ENCODE measurements at places on chromosomes 16 and 17. TPM values are rescaled to one million over a fixed set of nuclear protein-coding genes. Genes with fewer than 3 reads are reported as not detected.
A peak's percentile ranks its signal among the peaks of the same experiment; 100 is the strongest.

GRCh38 chr16:65598621-65599020, 476.8 kb upstream of the CDH11 start:
- no peaks in the 10 kb centered on the region for H3K27me3 ChIP-seq
- no peaks in the 10 kb centered on the region for H3K36me3 ChIP-seq
- no peak for DNase-seq
- H3K4me1 ChIP-seq = no peaks in the 10 kb centered on the region
- H3K27ac ChIP-seq = no peak overlapping the region
- no peak overlapping the region for H3K4me3 ChIP-seq

DNA sequence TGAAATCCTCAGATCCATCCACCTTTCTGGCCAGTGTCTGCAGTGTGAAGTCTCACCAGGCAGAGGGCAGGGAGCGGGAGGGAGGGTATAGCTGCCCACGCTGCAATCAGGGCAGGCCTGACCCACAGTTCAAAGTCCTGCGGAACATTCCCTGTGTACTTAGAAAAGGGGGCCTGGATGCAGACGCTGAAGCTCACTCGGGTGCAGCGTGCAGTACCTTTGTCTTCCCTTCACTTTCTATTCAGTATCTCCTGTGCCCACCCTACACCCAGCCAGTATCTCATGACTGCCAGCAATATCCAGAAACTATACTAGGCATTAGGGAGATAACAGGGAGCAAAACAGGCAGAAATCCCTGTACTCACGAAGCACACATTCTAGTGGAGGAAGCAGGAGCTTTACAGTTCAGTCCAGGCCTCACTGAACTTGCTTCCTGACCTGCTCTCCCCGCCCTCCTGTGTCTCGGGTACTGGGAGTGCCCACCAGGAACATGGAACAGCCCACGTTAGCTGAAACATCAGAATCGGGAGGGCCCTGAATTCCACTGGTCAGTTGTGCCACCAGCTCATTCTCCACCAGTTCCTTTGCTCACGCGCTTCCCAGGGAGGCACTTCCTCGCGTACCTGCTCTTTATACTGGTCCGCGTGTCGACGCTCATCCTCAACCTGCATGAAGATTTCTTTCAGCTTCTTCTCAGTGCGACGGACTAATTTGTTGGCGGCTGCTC, 42.2 kb downstream of the NDEL1 start:
- peaks cover 3% of the 10 kb centered on the region for H3K4me1 ChIP-seq
- no peaks in the 10 kb centered on the region for H3K27me3 ChIP-seq
- H3K27ac ChIP-seq = no peak overlapping the region
- peaks cover 40% of the 10 kb centered on the region for H3K36me3 ChIP-seq
- no peak overlapping the region for H3K4me3 ChIP-seq

DNA sequence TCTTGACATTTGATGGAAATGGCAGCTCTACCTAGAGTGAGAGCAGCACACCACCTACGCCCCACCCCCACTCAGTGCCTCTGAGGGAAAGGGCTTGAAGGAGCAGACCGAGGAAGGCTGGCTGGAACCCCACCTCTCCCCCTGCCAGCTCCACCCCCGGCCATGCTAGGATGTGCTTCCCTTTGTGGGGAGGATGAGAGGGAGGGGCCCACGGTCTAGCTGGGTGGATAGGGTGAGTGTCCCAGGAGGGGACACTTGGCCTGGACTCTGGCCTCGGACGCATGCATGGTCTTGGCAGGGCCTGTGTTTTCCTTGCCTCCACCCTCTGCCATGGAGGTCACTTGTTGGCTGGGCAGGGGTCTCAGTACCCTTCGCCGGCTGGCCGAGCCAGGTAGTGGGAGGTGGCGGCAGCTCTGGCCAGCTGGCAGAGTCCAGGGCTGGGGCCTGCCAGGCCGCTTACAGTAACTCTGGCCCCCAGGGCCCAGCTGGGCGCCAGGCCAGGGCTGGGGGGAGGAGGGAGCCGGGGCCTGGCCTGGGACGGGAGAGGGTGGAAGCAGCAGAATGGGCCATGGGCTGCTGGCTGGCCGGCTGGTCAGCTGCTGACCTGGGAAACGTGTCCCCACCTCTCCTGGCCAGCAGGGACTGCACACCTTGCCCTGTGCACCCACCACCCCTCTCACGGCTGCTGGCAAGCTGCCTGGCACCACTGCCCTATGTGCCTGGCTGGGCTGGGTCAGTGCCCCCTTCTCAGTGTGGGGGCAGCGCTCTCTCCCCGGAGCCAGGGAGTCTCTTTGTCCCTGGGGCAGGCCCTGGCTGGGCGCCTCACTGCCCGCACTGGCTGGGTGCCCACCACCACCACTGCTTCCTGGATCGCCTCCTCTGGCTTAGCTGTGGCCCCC, 23.0 kb downstream of the RARA start:
- DNase-seq = peak; percentile 97
- peak overlapping the region; percentile 83 for H3K27ac ChIP-seq
- H3K36me3 ChIP-seq = no peaks in the 10 kb centered on the region
- peak overlapping the region; percentile 11 for H3K4me3 ChIP-seq
- H3K4me1 ChIP-seq = peaks cover 99% of the 10 kb centered on the region

GRCh38 chr16:14346278-14347142, 275.4 kb downstream of the MRTFB start:
- peaks cover 12% of the 10 kb centered on the region for H3K4me1 ChIP-seq
- no peak for DNase-seq
- H3K36me3 ChIP-seq = no peaks in the 10 kb centered on the region
- no peaks in the 10 kb centered on the region for H3K27me3 ChIP-seq
- no peak overlapping the region for H3K4me3 ChIP-seq
- H3K27ac ChIP-seq = no peak overlapping the region

DNA sequence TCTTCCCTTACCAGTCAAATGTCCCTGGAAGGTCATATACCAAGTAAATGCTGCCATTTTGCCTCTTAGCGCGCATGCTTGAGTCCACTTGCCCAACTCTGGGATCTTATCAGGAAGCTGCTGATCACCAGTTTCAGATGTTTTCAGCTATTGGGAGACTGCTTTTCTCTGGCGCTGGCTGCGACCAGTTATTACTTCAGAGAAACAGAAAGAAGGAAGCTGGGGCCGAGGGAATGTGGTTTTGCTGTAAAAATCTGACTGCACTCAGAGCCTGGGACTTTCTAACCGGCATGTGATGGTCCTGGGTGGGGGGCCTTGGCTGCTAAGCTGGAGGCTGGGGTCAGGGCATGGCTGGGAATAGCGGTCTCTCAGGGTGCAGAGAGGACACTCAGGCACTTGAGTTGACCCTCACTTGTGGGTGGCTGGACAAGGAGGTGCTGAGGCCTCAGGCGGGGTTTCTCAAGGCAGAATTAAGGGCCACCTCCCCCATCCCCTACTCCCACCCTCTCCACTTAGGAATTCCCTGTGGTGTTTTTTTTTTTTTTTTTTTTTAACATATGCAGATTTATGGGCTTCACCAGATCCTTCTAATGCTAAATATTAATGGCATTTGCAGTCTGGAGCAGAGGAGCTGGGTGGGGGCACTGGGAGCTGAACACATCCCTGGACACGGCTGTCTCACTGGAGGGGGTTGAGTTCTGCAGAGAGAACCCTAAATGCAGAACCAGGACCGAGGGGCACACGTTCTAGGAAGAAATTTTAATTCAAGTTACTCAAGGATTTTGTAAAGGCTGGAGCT, 145.8 kb downstream of the CYLD start:
- no peak for DNase-seq
- no peak overlapping the region for H3K27ac ChIP-seq
- no peaks in the 10 kb centered on the region for H3K4me1 ChIP-seq
- no peaks in the 10 kb centered on the region for H3K36me3 ChIP-seq

- no peak overlapping the region for H3K4me3 ChIP-seq
- H3K27me3 ChIP-seq = no peaks in the 10 kb centered on the region
- no peaks in the 10 kb centered on the region for H3K4me1 ChIP-seq
- H3K27ac ChIP-seq = no peak overlapping the region
Measured at GRCh38 chr16:11218604-11218962, 37.4 kb downstream of the SOCS1 start.

The GPR139 gene
- total RNA-seq = not detected

The KRTAP4-9 gene
- not detected for total RNA-seq

The SHCBP1 gene
- total RNA-seq = not detected
